ENCODE measurements at places on chromosomes 4 and X.

GRCh38 chr4:25437926-25438325 is 60.9 kb downstream of the ANAPC4 start:
- no peak for DNase-seq

DNA sequence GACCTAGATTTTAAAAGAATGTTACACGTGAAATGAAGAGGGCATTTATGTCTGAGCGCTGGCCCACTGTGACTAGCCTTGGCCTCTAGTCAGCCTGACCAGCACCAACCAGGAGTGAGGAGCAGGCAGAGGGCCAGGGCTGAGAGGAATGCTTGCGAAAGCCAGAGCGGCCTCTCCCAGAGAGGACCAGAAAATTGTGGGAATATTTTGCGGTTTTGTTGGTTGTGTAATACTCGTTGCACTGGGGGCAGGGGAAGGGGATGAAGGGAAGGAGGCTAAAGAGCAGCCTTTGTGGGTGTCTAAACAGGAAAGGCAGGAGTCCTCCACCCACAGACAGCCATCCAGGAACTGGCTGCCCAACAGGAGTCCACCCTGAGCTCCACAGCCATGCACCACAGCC is 3.8 kb downstream of the GABRE start:
- DNase-seq = no peak

DNA sequence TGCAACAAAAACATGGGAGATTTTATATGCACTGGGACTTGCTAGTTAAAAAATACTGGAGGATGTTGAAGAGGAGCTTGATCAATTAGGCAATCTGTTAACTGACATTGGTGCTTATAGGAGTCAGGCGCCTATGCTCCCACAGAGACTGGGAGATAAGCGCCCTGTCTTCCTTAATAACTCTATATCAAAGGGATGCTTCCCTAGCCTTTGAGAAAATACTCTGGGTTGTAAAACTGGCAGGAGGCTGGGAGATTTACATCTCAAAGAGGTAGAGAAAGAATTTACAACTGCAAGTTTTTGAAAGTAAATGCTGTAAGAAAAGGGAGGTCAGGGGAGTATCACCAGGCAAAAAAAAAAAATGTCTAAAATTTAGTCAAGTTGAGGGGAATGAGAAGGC is 325.4 kb downstream of the PCDH10 start:
- DNase-seq = no peak

- no peak for DNase-seq
Observed at GRCh38 chrX:45783002-45783401, 582.3 kb upstream of the DIPK2B start.

- DNase-seq = no peak
Observed at GRCh38 chr4:107825072-107825824, 516 bp downstream of the SGMS2 start.

DNA sequence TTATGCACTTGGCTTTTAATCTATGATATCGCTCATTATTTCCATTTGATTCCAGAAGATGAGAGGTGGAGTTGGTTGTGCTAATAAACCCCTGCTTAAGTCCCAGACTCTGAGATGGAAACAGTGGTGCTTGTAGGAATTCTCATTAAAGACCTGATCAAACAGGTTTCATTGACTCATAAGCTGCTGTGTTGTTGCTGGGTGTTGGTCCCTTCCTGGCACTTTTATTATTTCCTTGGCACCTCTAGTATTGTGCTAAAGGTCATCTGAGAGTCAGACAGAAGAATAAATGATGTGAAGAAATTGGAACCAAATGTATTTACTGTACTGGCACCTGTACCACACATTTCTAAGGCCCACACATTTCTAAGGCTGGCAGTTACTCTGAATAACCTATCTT is 544.7 kb upstream of the NR3C2 start:
- no peak for DNase-seq

DNA sequence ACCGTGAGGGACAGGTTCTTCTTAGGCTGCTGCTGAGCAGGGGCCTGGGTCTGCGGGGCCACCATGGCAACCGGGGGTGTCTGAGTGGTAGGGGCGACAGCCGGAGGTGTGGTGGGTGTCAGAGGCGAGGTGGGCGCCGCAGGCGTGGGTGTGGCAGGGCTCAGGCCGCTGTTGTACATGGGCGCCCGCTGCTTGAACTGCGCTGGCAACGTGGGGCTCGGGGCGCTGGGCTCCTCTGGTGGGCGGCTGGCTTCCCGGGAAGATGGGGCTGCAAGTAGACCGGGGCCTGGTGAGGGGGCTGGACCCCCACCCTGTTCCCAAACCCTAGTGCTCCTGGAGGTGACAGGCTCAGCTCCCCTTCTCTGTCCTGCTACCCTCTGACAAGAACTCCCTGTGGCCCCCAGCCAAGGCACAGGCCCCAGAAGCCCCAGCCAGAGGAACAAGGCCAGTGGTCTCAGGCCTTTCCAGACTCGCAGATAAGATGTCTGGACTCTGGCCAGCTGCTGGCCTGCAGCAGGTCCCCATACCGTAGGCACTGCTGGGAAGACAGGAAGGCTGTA is 24.8 kb downstream of the NELFA start:
- no peak for DNase-seq

Data from activated CD4-positive, alpha-beta memory T cell treated with anti-CD3 and anti-CD28 coated beads, Interleukin-2, amount 10 ng/mL, durations not matched to agents 7 days and 5 days (primary cell).